ENCODE measurements at places on chromosomes 3 and 15.

GRCh38 chr3:190345878-190346277 is 23.6 kb upstream of the CLDN1 start:
- DNase-seq: no peak

- DNase-seq: no peak
Observed at GRCh38 chr15:74997141-74997540, 1.8 kb downstream of the SCAMP5 start.

- no peak for DNase-seq
Observed at GRCh38 chr3:63875510-63875909, 11.8 kb downstream of the ATXN7 start.

DNA sequence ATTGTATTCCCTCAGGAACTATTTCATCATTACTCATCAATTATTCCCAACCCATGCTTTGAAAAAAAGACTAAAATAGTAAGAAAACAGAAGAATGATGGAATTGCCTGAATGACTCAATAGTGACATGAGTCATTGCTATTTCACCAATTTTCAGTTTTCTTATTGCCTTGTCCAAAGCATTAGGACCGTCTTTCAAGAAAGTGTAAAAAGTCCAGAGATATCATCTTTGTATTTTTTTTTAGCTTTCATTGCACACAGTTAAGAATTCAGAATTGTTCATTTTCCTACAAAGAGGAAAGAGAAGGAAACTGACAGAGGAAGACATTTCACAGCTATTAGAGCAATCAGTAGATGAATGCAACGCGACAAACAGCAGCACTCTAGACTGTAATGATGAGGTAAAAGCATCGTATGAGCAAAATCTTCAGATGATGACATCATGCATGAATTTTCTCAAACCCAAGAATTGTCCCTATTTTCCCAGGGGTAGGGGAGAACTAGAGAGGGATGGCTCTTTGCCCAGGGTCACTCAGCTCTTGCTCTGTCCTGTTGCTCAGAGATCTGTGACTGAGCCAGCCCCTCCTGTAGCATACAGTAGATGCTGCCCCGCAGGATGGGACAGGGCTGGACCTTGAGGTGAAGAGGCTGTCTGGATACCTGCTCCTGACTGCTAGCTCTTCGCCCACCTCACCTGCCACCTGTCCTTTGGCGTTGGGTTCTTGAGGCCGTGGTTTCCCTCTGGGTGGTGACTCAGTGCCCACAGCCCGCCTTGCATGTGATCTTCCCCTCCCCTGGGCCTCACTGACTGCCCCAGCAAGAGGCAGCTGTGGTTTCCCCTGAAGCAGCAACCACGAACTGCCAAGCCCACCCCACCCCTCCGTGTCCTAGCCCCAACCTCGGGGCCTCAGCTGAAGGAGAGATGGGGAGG is 84.8 kb downstream of the PPCDC start:
- no peak for DNase-seq

DNA sequence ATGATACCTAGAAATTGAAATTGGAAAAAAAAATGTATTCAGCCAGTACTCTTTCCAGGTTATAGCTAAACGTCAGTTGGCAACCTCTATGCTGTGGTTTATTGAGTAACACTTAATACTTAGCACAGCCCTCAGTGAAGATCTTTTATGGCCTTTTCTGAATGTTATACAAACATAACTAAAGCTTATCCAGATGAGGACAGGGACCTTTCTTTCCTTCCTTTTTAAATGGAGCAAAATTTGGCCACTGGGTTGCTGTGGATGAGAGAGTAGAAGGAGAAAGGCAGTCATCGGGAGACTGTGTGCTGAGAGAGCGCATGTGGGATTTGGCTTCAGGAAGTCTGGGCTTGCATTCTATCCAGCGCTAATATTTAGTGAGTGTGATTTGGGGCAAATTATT is 36.1 kb downstream of the IGF1R start:
- DNase-seq: no peak

- DNase-seq: no peak
Observed at GRCh38 chr3:17354341-17354740, 388.1 kb downstream of the TBC1D5 start.

Data from activated naive CD4-positive, alpha-beta T cell (primary cell).